ENCODE measurements at places on chromosomes 5 and 9. TPM values are rescaled to one million over a fixed set of nuclear protein-coding genes. Genes with fewer than 3 reads are reported as not detected.
A peak's percentile ranks its signal among the peaks of the same experiment; 100 is the strongest.

The GTF3C5 gene
- 38.9 TPM for total RNA-seq

DNA sequence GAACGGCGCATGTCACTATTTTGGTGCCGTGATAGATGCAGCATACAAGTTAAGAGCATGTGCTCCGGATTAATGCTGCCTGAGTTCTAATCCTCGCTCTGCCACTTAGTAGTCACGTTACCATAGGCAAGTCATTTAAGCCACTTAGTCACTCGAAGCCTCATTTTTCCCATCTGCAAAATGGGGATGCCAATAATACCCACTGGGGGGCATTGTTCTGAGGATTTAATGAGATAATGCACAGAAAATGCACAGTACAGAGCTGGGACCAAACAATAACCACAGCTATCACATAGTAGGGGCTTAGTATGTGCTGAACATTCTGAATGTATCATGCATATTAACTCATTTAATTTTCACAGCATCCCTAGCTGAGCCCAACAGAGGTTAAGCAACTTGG, 9.1 kb downstream of the NIPAL4 start:
- DNase-seq = no peak
- H3K36me3 ChIP-seq = peaks cover 26% of the 10 kb centered on the region
- no peak overlapping the region for H3K27ac ChIP-seq
- H3K4me3 ChIP-seq = no peak overlapping the region

The AFF4 gene
- 64.0 TPM for total RNA-seq

DNA sequence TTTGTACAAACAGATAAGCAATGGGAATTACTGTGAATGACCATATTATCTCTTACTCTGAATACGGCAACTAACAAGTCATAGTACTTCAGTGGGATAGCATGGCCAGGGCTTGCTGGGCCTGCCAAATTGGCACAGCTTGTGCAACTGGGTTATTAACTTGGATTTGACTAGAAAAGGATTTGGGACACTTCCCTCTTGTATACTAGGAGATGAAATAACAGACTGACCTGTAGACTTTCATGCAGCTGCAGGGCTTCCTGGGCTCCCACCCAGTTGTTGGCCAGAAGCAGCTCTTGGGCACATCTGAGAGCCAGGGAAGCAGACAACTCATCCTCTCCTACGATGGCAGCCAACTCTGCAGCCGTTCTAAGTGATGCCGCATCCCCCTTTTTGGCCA, 39.8 kb downstream of the CNOT8 start:
- H3K36me3 ChIP-seq = peaks cover 99% of the 10 kb centered on the region
- H3K27me3 ChIP-seq = no peaks in the 10 kb centered on the region
- no peak overlapping the region for H3K4me3 ChIP-seq
- no peaks in the 10 kb centered on the region for H3K4me1 ChIP-seq
- H3K27ac ChIP-seq = peak overlapping the region; percentile 10

- H3K4me1 ChIP-seq = no peaks in the 10 kb centered on the region
- DNase-seq = no peak
- no peak overlapping the region for H3K4me3 ChIP-seq
- H3K36me3 ChIP-seq = no peaks in the 10 kb centered on the region
- H3K27ac ChIP-seq = no peak overlapping the region
Measured at GRCh38 chr9:95585824-95586223, 69.1 kb upstream of the PTCH1 start.

The ABL1 gene
- total RNA-seq = 128 TPM

- peaks cover 31% of the 10 kb centered on the region for H3K36me3 ChIP-seq
- no peak overlapping the region for H3K4me3 ChIP-seq
- no peak overlapping the region for H3K27ac ChIP-seq
- peaks cover 16% of the 10 kb centered on the region for H3K4me1 ChIP-seq
- no peak for DNase-seq
Measured at GRCh38 chr9:104780796-104781395, 17.0 kb downstream of the NIPSNAP3B start.

The PCDHA8 gene
- not detected for total RNA-seq

GRCh38 chr5:84549054-84549453, 164.4 kb upstream of the EDIL3 start:
- H3K4me3 ChIP-seq = no peak overlapping the region
- H3K27ac ChIP-seq = no peak overlapping the region
- H3K4me1 ChIP-seq = no peaks in the 10 kb centered on the region

Measured in esophagus muscularis mucosa (tissue), 4 donors.